ENCODE measurements at places on chromosomes 2 and 18.

DNA sequence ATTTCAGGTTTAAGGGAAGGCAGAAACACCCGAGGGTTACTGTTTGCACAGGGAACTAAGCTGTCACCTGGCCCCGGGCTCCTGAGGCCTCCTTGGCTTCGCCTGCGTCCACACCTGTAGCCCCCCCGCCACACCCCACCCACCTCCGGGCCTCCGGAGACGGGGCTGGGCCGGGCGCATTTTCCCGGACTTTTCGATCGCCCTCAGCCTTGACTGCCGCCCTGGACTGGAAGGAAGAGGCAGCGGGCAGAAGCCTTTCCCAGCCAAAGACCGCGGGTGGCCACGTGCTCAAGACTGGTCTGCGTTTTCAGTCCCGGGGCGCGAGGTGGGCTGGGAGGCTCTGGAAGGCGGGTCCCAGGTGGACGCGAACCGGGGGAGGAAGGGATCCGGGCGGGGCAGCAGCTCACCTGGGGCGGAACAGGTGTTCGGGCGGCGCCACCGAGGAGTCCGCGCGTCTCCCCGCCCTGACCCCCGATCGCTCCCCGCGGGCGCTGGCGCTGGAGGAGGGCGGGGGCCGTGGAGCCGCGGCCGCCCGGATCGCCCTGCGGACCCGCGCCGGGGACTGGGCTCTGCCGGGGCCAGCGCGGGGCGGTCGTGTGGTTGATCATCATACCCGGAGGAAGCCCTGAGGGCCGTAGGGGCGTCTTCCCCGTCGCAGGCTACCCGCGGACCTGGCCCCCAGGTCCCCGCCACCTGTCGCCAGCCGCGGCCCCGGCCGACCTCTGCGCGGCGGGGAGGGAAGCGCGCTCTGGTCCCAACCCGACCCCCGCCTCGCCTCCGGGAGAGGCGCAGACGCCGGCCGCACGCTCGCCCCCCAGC is 3.2 kb downstream of the ID2 start:
- DNase-seq, result peak; percentile 91

GRCh38 chr2:215441560-215442400 is 5.9 kb upstream of the FN1 start:
- no peak for DNase-seq

DNA sequence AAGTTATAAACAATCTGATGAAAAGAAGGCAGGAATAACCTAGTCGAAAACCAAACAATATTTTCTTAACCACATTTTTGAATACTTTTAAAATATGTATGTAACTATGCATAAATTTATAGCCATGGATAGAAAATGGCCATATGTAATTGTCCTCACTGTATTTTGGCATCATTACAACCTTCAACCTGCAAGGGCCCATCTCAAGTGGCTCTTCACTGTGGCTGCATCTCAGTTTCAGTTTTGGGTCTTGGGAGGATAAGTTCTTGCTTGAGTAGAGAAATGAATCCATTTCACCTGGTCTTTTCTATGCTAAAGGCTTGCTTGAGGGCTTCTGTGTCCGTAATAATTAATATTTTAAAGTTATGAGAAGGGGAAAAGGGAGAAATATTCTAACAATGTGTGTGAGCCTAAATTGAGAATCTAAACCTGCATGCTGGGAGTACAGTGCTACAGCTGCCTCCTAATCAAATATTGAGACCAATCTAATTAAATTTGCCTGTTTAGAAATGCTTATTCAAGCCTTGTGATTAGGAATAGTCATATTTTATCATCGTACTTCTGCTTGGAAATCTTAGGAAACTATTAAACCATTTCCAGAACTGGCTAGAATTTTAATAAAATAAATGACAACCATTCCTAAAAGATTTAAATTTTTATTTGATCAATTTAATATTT is 92.5 kb downstream of the EML4 start:
- no peak for DNase-seq

GRCh38 chr2:37912056-37912455 is 13.0 kb upstream of the RMDN2 start:
- DNase-seq, result no peak

DNA sequence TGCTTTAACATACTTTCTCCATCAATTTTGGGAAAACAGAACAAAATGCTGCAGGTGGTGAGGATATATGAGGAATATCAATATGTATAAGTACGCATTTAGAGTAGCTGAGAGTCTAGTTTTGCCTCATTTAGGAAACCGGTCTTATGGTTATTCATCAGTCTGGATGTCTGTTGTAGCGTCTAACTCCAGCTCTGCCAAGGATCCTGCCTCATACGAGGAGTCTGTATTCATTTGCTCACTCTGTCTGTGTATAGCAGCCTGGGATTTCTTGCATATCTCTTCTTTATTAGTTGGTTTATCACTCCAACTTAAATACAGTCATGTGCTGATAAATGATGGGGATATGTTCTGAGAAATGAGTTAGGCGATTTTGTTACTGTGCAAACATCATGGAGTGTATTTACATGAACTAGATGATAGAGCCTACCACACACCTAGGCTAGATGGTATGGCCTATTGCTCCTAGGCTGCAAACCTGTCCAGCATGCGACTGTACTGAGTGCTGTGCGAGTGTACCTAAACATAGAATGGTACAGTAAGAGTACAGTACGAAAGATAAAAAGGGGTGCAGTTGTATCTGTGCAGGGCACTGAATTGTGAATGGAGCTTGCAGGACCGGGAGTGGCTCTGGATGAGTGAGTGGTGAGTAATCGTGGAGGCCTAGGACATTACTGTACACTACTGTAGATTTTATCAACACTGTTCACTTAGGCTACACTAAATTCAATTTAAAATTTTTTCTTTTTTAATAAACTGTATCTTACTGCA is 148.1 kb downstream of the ZNF407 start:
- DNase-seq, result no peak

- DNase-seq, result no peak
Observed at GRCh38 chr2:234491897-234492296, 5.0 kb downstream of the ARL4C start.

GRCh38 chr2:56729212-56729611 is 545.4 kb downstream of the CCDC85A start:
- no peak for DNase-seq

- no peak for DNase-seq
Observed at GRCh38 chr2:12259493-12259892, 457.2 kb upstream of the TRIB2 start.

DNA sequence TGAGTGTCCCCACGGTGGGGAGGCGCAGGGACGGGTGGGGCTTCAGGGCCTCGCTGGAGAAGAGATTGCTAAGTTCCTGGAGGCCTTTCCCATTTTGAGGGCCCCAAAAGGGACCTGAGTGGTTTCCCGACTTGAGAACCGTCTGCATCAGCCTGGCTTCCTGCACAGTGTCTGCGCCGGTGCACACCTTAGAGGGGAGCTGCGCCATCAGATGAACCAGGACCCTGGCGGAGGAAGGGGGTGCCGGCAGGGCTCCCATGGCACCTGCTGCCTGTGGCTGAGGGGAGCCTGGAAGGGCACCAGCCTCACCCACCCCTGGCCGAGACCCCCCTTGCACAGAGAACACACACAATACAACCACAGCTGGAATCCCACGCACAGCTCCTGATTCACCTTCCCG is 465.1 kb upstream of the MYT1L start:
- DNase-seq, result no peak

DNA sequence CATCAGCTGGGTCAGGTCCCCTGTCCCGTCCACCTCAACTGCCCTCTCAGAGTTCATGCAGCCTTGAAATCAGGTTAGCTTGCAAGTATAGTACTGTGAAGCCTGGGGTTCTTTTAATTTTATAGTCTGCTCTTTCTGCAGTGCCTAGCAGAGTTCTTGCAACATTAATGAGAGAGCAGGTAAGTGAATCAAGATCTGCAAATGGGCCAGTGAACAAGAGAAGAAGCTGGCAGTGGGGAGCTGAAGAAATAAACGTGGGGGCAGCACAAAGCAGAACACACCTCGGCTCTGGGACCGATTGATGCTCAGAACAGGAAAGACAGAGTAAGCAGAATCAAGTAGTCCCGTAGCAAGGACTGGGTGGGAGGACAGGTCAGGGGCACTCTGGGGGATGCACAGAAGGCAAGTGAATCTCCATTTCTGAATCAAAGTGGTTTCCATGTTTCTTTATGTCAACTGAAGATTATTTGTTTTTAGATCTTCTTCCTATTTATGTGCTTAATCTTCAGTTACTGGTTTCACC is 675.5 kb downstream of the RNF144A start:
- DNase-seq, result no peak

GRCh38 chr2:202237787-202238233 is 587 bp downstream of the SUMO1 start:
- peak; percentile 58 for DNase-seq

- no peak for DNase-seq
Observed at GRCh38 chr18:69246027-69246426, 154.7 kb upstream of the DOK6 start.

- DNase-seq, result no peak
Observed at GRCh38 chr2:99867770-99868169, 274.6 kb downstream of the AFF3 start.

DNA sequence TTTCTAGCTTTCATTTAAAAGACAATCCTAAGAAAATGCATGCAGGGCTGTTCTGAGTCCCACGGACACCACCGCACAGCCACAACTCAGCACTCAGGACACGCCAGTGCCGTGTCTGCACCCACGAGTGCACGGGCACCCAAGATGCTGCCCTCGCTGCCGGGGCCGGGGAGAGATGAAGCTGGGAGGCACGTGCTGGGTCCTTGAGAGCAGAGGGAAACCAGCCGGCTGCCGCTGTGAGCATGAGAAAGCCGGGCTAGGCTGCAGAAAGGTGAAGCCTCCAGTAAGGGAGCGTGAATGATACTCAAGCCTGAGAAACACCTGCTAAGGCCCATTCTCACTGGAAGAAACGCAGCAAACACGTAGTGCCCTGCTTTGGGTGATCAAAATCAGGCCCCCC is 4.8 kb downstream of the COPS9 start:
- DNase-seq, result no peak
